Spinal cord (tissue), 10 donors: ENCODE measurements at places on chromosomes 6 and 20. TPM values are rescaled to one million over a fixed set of nuclear protein-coding genes. Genes with fewer than 3 reads are reported as not detected.

DNA sequence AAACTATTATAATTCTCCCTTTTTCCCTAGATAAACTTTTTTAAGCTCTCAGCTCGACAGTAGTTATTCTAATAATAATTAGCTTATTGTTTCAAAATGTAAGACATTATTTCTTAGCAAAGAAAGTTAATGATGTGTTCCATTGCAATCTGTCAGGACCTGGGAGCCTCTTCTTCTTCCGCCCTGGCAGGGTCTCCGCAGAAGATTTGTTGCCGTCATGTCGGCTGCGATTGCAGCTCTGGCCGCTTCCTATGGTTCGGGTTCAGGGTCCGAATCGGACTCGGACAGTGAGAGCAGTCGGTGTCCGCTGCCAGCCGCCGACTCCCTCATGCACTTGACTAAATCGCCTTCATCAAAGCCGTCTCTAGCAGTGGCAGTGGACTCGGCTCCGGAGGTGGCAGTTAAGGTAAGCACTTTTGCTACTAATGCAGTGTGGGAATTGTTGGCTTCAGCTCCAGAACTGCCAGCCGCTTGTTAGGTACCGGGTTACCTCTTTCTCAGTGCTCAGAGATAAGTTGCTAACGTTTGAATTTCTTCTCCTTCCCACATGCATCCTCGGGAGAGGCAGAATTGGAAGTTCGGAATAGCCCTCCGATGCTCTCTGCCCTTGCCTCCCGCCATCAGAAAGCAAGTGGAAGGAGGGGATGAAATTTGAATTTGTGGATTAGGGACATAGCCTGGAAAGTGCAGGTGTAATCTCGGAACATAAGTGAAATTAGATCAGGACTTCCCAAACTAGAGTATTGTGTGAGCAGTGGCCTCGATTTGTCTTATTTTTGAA is at the start of gene CDC40:
Gene CDC40, plus strand, starts transcription at position 200 of the 781 bp plus-strand sequence. Its CDS starts 18 bp downstream, at position 218.
- DNase-seq, result no peak

GRCh38 chr6:163941624-163941976 is 527.1 kb downstream of the QKI start:
- no peak for DNase-seq

Gene PDSS2
- 9.8 TPM for polyA plus RNA-seq

Gene FAM184A
- 44.2 TPM for polyA plus RNA-seq

Gene ULBP1
- polyA plus RNA-seq, result 1.3 TPM

Gene TREM1
- polyA plus RNA-seq, result 0.49 TPM
